SK-MEL-5 (cell line): ENCODE measurements at places on chromosomes 11 and 22. TPM values are rescaled to one million over a fixed set of nuclear protein-coding genes. Genes with fewer than 3 reads are reported as not detected.

Gene GVQW3
- total RNA-seq = 1.3 and 1.6 TPM in 2 replicates

Gene BARX2
- not detected in 2 replicates for total RNA-seq

Gene FGF3
- not detected in 2 replicates for total RNA-seq

Gene PYGM
- 0.05 and 0.08 TPM in 2 replicates for total RNA-seq

Gene CYP2D6
- 0.21 and 0.24 TPM in 2 replicates for total RNA-seq

Gene OR51V1
- not detected in 2 replicates for total RNA-seq

Gene SLC29A2
- 0.63 and 2.0 TPM in 2 replicates for total RNA-seq

Gene OTUB1
- 37.3 and 39.2 TPM in 2 replicates for total RNA-seq

Gene DCDC1
- total RNA-seq = 0.11 TPM in 1 of 2 replicates, not detected in the other

Gene PDGFD
- 9.9 and 11.9 TPM in 2 replicates for total RNA-seq

Gene OR52N4
- not detected in 2 replicates for total RNA-seq

Gene TMEM86A
- 5.0 and 5.3 TPM in 2 replicates for total RNA-seq

Gene TSKU
- total RNA-seq = 22.2 and 23.5 TPM in 2 replicates

Gene NOX4
- 4.1 and 4.6 TPM in 2 replicates for total RNA-seq

Gene CSNK2A3
- total RNA-seq = 1.8 and 2.2 TPM in 2 replicates

Gene ZNRF3
- total RNA-seq = 4.3 and 4.6 TPM in 2 replicates

Gene CNTN5
- 0.13 TPM in 1 of 2 replicates, not detected in the other for total RNA-seq

Gene HBB
- not detected in 2 replicates for total RNA-seq

Gene SCN4B
- not detected in 2 replicates for total RNA-seq

Gene ACRV1
- not detected in 2 replicates for total RNA-seq

Gene KBTBD4
- total RNA-seq = 26.1 and 26.5 TPM in 2 replicates

Gene GGT5
- 0.13 TPM in 1 of 2 replicates, not detected in the other for total RNA-seq

Gene THY1
- 0.32 and 0.88 TPM in 2 replicates for total RNA-seq

Gene UPK3A
- not detected in 2 replicates for total RNA-seq

Gene PNPLA5
- total RNA-seq = not detected in 2 replicates

Gene ZNF280B
- 8.4 and 9.1 TPM in 2 replicates for total RNA-seq

Gene OLFML1
- not detected in 2 replicates for total RNA-seq

Gene CHRNA10
- total RNA-seq = 0.05 and 0.16 TPM in 2 replicates

Gene TMEM151A
- 1.8 and 2.9 TPM in 2 replicates for total RNA-seq

Gene FOLH1
- total RNA-seq = 7.0 and 7.4 TPM in 2 replicates

Gene SWAP70
- 148 and 149 TPM in 2 replicates for total RNA-seq

Gene GAB4
- total RNA-seq = not detected in 2 replicates

Gene PATE4
- not detected in 2 replicates for total RNA-seq

Gene OTOG
- not detected in 2 replicates for total RNA-seq

Gene CAVIN3
- total RNA-seq = 6.7 and 8.5 TPM in 2 replicates

Gene OR2AG1
- total RNA-seq = not detected in 2 replicates

Gene IFITM2
- 4.2 and 8.0 TPM in 2 replicates for total RNA-seq

Gene SLC22A25
- not detected in 2 replicates for total RNA-seq

Gene RCOR2
- total RNA-seq = 0.63 and 0.80 TPM in 2 replicates

Gene LMNTD2
- total RNA-seq = 1.8 and 2.1 TPM in 2 replicates

Gene C11orf42
- not detected in 2 replicates for total RNA-seq

Gene CCDC89
- 1.2 and 1.4 TPM in 2 replicates for total RNA-seq

Gene MS4A6E
- total RNA-seq = not detected in 2 replicates

Gene OR8G1
- not detected in 2 replicates for total RNA-seq
